Endothelial cell of coronary artery (primary cell): ENCODE measurements at places on chromosomes 16 and 17. TPM values are rescaled to one million over a fixed set of nuclear protein-coding genes. Genes with fewer than 3 reads are reported as not detected.

C1QL1 gene
- total RNA-seq: 0.09 TPM in 1 of 2 replicates, not detected in the other

MYH11 gene
- total RNA-seq: under 0.01 TPM in 2 replicates

PIMREG gene
- total RNA-seq: 8.8 and 20.2 TPM in 2 replicates

PRSS22 gene
- total RNA-seq: not detected in 2 replicates

RTN4RL1 gene
- not detected in 2 replicates for total RNA-seq

HBZ gene
- not detected in 2 replicates for total RNA-seq

EFNB3 gene
- 0.38 and 0.81 TPM in 2 replicates for total RNA-seq

C16orf86 gene
- total RNA-seq: 0.99 and 1.2 TPM in 2 replicates

CCT6B gene
- 0.38 and 0.90 TPM in 2 replicates for total RNA-seq

C16orf96 gene
- total RNA-seq: not detected in 2 replicates

CDH3 gene
- under 0.01 TPM in 1 of 2 replicates, not detected in the other for total RNA-seq

PPL gene
- total RNA-seq: 0.18 and 1.0 TPM in 2 replicates

TP53TG3C gene
- not detected in 2 replicates for total RNA-seq

HLF gene
- total RNA-seq: 0.18 TPM in 1 of 2 replicates, not detected in the other

GP1BA gene
- total RNA-seq: not detected in 2 replicates

DNAH9 gene
- total RNA-seq: 0.09 TPM in 1 of 2 replicates, not detected in the other

HSPB9 gene
- total RNA-seq: not detected in 2 replicates
